ENCODE measurements at places on chromosomes 3 and 15.
A peak's percentile ranks its signal among the peaks of the same experiment; 100 is the strongest.

DNA sequence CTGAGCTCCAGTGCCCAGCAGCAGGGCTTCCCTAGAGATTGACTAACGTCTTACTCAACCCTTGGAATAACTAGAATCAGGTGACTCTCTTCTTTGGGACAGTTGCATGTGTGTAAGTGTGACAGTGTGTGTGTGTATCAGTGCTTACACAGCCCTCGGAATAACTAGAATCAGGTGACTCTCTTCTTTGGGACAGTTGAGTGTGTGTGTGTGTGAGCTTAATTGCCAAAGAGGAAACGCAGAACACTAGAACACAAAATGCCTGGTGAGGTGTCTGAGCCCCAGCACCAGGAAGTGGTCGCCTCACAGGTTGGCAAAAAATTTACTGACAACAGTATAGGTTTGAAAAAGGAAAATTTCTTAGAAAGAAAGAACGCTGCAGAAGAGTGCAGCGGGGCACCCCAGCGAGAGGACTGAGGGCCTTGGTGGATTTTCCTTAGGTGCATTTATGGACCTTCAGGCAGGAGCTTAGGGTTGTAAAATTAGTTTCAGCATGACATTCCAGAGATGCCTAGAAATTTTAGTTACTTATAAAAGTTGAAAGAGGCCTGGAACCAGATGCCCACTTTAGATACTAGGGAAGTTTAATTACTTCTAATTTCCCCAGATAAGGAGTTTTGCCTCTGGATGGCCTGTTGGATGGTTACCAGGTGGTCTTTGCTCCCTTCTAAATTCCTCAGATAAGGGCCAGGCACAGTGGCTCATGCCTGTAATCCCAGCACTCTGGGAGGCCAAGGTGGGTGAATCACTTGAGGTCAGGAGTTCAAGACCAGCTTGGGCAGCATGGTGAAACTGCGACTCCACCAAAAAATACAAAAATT lies 3.7 kb upstream of the WDR82 start:
- peak; percentile 18 for DNase-seq

DNA sequence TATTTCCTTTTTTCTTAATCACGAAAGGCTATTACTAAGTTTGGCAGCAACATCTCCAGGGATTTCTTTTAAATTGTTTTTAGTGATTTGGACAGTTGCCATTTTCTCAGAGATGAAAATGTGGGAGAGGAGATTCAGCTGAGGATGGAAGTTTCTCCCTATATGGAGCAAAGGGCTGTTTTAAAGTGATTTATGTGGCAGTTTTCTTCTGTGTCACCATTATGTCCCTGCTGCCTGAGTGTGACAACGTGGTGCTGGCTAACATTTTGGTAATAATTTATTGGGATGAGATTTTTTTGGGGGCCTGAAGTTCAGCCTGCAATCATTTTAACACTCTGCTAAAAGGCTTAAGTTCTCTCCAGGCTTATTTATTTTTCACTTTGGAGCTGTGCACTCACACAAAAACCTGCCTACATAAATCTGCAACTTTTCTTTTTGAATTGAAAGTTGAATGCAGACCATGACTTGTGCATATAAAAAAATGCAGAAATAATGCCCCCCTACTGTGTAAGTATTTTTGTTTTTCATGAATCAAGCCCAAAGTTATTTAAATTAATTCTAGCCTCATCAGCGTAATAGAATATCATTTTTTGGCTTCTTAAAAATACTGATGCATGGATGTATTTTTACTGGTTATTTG lies 210.9 kb downstream of the ZIC1 start:
- no peak for DNase-seq

GRCh38 chr3:169303660-169304059 lies 359.9 kb downstream of the MECOM start:
- no peak for DNase-seq

DNA sequence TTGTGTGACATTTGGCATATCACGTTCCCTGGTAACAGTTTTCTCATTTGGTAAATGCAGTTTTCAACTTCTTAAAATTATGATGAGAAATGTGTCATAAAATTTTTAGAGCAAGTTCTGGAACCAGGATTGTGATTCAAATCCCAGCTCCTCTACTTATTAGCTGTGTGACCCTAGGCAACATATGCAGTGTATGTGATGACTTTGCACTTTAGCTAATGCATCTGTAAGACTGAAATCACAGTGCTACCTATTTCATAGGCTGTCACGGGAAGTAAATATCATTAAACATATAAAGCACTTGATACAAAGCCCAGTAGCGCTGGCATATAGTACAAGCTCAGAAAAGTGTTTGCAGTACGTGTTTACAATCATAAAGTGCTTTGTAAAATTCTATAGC lies 419.4 kb downstream of the GRM7 start:
- DNase-seq: no peak

GRCh38 chr3:45204136-45204535 lies 22.0 kb downstream of the TMEM158 start:
- DNase-seq: no peak
